Kasumi-1 (cell line): ENCODE measurements at places on chromosomes 7 and 10.

DNA sequence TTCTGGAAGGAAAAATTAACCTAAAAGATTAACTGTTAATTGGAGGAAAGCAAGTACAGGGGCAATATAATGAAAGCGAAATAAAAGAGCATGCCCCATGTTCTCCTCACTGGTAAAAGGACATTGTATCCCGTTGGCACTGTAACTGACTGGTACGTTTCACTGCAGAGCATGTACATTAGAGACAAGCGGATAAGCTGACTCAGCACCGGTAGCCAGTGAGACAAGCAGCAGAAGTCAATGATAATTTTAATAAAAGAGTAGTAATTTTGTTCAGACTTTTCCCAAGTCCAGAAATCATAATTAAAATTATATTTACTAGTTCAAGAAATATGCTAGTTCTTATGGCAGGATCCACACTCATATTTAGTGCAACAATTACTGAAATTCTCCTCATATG lies 161.5 kb upstream of the VWC2 start:
- DNase-seq, result no peak

GRCh38 chr7:36911788-36912187 lies 187.5 kb upstream of the AOAH start:
- DNase-seq, result no peak

GRCh38 chr7:6256109-6256483 lies 16.3 kb downstream of the CYTH3 start:
- DNase-seq, result no peak

DNA sequence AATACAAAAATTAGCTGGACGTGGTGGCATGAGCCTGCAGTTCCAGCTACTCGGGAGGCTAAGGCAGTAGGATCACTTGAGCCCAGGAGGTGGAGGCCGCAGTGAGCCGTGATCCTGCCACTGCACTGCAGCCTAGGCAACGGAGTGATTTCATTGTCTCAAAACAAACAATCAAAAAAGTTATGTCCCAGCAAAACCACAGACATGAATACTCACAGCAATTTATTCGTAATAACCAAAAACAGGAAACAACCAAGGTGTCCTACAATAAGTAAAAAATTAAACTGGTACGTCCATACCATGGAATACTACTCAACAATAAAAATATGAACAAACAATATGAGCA lies 11.6 kb upstream of the CYTH3 start:
- DNase-seq, result no peak

- DNase-seq, result no peak
Measured at GRCh38 chr10:116274064-116274904, 1.3 kb upstream of the GFRA1 start.
